ENCODE measurements at places on chromosomes 6 and 20.

- DNase-seq, result no peak
These were observed 53.9 kb downstream of the ERMARD start for GRCh38 chr6:169805242-169805838.

DNA sequence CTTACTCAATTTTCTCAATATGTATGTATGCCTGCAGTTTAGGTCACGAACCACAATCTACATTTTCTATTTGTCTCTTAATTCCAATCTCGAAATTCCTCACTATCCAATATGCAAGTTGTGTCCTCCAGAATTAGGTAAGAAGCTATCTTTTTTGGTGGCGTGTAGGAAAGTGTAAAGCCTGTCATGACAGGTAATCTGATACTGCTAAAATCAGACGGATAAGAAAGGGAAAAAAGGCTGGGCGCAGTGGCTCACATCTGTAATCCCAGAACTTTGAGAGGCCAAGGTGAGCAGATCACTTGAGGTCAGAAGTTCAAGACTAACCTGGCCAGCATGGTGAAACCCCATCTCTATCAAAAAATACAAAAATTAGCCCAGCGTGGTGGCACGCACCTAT, 185.3 kb downstream of the IBTK start:
- DNase-seq, result no peak

DNA sequence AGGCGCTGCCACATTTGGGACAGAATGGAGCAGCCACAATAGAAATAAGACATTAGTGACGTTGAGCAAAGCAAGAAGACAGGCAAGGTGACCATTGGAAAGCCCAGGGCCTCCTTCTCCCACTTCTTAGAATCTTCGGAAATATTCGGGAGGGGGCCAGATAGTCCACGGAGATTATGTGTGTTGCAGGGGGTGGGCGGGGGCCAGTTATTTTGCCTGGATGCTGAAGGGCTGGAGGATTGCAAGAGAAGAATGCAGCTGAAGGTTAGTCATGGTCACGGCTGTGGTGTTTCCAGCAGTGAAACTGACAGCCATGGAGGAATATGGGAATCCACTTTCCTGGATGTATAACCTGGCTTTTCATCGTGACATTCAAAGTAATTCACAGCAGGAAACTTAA, 88.6 kb downstream of the CDH26 start:
- no peak for DNase-seq

GRCh38 chr6:150525300-150525699, 74.4 kb upstream of the PLEKHG1 start:
- no peak for DNase-seq

DNA sequence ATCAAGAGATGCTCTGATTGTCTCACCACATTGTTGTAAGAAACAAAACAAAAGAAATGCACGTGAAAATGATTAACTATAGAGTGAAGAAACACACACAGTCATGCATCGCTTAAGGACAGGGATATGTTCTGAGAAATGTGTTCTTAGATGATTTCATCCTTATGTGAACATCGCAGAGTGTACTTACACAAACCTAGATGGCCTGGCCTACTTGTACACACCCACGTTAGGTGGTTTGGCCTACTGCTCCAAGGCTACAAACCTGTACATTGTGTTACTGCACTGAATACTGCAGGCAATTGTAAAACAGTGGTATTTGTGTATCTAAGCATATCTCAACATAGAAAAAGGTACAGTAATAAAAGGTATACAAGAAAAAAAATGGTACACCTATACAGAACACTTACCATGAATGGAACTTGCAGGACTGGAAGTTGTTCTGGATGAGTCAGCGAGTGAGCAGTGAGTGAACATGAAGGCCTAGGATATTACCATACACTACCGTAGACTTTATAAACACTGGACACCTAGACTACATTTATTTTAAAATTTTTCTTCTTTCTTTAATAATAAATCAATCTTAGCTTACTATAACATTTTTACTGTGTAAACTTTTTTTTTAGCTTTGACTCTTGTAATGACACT, 48.6 kb downstream of the FKBP5 start:
- no peak for DNase-seq

DNA sequence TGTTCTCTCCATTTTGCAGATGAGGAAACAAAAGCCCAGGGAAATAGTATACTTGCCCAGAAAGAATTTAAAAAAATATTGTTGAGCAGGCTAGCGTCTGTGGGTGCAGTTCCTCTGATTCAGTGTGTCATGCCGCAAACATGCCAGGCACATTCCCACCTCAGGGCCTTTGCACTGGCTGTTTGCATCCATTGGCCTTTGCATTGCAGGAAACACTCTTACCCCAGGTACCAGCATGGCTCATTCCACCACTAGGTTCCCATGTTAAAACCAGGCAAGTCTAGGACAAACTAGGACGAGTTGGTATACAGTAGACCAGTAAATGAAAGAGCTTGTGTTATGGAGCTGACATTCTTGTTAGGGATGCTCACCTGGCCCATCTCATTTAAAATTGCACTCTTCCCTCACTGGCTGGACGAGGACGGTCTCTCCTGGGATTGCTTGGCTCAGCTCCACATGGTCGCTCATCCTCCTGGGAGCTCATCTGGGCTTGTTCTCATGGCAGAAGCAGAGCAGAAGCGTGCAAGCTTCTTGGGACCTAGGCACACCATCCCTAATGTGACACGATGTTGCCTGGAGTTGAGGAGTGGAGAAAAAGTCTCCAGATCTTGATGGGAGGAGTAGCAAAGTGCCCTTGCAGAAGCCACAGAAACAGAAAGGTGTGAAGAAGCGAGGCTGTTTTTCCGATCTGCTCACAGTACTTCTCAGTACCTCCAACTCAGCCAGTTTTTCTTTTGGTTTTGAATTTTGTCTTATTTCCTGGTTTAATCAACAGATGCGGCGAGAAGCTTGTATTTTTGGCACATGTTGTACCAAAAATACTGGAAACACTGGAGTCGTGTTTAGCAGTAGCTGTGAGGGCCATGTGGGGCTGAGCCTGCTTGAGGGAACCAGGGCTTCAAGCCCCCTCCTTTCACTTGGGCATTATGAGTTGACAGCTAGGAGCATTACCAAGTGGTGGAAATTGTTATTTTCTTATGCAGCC, 13.9 kb downstream of the ZNF831 start:
- DNase-seq, result no peak

Measured in vagina (tissue), 2 donors.